Stimulated activated CD8-positive, alpha-beta memory T cell treated with anti-CD3 and anti-CD28 coated beads, Interleukin-2, amount 100 ng/mL, for 1 hour (primary cell): ENCODE measurements at places on chromosomes 11 and 22.

- DNase-seq, result no peak
Observed at GRCh38 chr11:35359321-35360054, 59.9 kb downstream of the SLC1A2 start.

DNA sequence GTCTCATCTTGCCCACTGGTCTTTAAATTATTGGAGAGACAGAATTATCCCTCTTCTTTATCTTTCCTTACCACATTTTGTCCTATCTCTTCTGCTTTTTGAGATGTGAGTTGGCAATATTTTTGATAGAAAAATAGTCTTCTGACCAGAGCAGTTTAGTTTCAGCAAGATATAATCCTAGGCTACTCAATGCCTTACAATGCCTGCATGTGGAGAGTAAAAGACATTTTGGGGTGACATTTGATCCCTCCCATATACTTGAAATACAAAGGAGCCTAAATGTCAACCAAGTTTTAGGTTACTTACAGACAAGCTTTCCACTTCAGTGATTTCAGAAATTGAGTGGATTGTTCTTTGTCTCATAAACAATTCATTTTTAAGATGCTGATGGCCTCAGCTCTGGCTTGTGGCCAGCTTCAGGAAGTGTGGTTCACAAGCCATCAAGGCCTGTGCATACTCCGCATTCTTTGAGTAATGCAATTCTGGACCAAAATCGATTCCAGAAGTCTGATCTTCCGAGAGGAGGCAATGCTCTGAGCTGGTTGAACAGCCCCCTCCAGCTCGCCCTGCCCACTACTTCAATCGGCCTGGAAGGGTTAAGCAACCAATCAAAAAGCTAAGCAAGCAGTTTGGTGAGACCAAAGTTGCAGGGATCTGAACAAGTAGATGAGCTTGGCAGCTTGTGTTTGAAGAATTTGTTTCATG, 274.4 kb downstream of the BLID start:
- DNase-seq, result no peak

GRCh38 chr11:125313271-125314219, 149.0 kb downstream of the PKNOX2 start:
- no peak for DNase-seq

- no peak for DNase-seq
Observed at GRCh38 chr11:104366321-104366734, 202.4 kb upstream of the PDGFD start.

- no peak for DNase-seq
Observed at GRCh38 chr11:65730461-65730860, 9.9 kb upstream of the RNASEH2C start.

GRCh38 chr11:94678236-94678635, 89.9 kb upstream of the AMOTL1 start:
- no peak for DNase-seq

GRCh38 chr11:96284917-96285316, 58.1 kb downstream of the MAML2 start:
- no peak for DNase-seq

DNA sequence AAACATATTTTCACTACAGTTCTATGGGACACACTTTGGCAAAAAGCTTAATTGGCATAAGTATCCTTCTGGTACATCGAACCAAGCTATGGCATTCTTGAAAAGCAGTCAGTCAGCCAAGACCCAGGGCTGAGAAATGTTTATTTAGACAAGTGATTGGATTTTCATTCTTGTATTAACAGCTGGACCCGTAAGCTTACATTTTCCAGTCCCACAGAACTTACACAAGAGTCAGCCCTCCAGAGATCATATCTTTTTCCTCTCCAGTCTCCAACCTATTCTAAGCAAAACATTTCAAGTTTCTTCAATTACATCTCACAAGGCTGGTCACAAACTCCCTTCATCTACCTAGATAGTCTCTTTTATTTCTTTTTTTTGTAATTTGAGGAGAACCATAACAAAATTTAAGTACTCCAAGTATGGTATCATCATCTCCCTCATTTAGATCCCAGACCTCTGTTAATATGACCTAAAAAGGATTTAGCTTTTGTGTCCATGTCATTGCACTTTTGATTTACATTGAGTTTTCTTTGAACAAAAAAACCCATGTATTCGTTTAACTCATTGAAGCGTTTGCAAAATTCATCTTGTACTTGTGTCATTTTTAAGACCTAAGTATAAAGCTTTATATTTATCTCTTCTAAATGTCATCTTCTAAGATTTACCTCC, 67.9 kb upstream of the GRK3 start:
- no peak for DNase-seq

DNA sequence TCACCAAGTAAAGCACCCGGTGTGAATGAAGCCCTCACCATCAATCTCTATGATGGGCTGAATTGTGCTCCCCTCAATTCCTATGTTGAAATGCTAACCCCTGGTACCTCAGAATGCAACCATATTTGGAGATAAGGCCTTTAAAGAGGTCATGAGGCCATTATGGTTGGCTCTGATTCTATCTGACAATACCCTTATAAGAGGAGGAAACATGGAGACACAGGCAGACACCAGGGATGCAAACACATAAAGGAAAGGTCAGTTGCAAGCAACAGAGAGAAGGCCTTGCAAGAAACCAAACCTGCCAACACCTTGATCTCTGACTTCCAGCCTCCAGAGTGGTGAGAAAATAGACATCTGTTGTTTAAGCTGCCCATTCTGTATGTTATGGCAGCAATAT, 13.3 kb upstream of the ZNF280A start:
- no peak for DNase-seq

DNA sequence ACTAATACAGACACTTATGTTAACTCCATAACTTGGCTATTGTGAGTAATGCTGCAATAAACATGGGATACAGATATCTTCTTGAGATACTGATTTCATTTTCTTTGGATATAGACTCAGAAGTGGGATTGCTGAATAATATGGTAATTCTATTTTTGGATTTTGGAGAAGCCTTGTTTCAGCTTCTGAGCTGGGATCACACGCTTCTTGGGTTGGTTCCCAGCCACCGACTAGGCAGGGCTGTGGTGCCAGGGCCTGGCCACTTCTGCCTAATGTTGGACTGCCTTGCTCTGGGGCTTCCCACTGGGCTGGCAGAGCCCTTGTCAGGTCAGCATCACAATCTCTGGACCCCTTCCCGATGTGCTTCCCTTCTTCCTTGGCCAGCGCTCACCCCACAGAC, 14.0 kb upstream of the MCHR1 start:
- no peak for DNase-seq

DNA sequence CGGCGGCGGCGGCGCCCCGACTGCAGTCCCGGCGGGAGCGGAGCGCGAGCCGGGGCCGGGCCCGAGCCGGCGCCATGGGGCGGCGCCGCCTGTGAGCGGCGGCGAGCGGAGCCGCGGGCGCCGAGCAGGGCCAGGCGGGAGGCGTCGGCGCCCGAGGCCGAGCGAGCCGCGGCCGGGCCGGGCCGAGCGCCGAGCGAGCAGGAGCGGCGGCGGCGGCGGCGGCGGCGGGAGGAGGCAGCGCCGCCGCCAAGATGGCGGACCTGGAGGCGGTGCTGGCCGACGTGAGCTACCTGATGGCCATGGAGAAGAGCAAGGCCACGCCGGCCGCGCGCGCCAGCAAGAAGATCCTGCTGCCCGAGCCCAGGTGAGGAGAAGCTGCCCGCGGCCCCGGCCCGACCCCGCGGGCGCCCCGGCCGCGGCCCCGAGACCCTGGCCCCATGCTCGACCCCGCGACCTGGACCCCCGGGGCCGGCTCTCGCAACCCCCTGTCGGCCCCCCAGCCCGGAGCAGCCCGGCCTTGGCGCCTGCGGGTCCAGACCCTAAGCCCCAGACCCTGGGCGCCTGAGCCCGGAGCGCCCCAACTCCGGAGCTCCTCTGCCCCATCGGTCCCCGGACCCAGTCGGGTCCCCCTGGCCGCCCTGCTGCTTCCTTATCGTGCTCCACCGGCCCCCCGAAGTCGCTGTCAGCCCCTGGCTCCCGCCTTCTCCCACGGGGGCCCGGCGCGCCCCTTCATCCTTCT, at the start of gene GRK2:
TSS of gene GRK2 (plus strand) at position 25 of the 739 bp plus-strand sequence. CDS start at position 252, 227 bp downstream.
- DNase-seq, result no peak

- DNase-seq, result no peak
Observed at GRCh38 chr22:26127126-26127525, 42.1 kb upstream of the SEZ6L start.

DNA sequence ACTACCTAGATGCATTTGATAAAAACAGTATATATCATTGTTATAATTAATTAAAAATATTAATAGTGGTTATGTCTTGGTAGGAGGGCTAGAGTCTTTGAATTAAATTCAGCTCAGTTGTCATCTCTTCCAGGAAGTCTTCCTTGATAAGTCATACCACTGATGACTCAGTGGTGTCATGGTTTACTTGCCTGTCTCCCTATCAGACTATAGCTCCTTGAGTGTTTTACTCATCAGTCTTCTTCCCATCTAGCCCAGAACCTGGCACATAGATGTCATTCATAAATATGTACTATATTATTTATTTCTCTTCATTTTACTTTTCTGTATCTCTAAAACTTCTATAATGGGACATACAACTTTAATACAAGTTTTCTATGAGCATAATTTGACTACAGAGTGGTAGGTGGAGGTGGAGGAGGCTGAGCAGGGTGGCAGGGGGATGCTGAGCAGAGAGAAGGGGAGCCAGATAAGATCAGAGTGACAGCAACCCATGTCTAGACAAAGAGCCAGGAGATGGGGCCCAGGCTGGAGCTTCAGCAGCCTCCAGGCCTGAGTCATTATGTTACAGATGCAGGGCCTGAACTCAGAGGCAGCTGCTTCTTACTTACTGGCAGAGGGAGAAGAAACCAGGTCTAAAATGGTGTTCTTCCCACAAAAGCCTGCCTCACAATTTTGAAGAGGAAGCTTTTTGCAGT, 82.3 kb upstream of the PHOX2A start:
- no peak for DNase-seq
